ENCODE measurements at places on chromosomes 5 and 9.

- DNase-seq, result no peak
Observed at GRCh38 chr9:107547772-107548297, 58.3 kb upstream of the KLF4 start.

DNA sequence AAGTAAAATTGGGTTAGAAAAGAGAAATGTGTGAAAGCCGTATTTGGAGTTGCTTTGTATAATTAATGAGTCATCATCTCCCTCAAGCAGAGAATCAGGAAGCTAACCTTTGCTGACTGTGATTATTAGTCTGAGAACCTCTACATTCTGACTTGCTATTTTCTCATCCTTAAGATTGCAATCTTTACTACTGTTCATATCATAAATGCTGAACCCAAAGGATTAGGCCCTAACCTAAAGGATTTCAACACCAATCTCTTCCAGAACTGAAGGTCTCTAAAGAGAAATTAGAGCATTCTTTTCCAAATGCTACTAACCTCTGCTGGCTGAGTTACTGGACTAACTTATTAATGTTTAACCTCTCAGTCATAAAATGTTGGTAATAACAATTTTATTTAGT, 538.1 kb upstream of the MEF2C start:
- DNase-seq, result no peak

GRCh38 chr9:83538172-83538889, at the start of gene FRMD3:
Gene FRMD3, minus strand, starts transcription at chr9:83538401. Its CDS starts 170 bp downstream, at chr9:83538231.
- no peak for DNase-seq

DNA sequence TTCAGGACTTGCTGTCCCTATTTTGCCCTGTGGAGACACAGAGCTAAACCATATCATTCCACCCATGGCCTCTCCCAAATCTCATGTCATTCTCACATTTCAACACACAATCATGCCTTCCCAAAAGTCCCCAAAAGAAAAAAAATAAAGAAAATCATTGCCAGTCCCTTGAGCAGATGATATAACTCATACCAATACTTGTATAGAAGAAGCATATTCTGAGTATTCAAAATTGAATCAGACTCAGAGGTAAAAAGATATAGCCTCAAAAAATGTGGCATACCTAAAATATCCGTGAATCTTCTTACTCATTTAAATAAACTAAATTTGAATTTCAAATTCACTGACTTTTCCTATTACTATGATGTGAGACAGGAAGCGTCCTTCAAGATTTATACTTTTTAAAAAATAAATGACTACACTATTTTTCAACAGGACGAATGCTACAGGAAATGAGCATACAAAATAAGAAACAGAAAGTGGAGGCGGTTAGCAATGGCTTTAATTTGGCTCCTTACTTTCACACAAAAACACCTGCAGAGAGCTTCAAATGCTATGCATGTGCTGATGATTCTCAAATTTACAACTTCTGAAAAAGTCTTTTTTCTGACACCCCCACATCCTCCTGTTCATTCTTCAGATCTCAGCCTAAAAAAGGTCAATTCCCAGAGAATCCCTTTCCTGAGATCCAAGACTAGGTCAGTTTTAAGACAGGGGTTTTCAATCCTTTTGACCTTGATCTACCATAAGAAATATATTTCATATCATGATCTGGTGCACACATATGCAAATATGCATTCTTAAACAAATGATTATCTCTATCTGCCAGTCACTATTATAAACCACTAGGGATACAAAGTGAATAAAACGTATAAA, 39.6 kb upstream of the DMXL1 start:
- DNase-seq, result no peak

- peak; percentile 3 for DNase-seq
Observed at GRCh38 chr9:127612939-127613582, 984 bp downstream of the STXBP1 start.

GRCh38 chr9:110546411-110546871, 33.1 kb downstream of the SVEP1 start:
- no peak for DNase-seq

DNA sequence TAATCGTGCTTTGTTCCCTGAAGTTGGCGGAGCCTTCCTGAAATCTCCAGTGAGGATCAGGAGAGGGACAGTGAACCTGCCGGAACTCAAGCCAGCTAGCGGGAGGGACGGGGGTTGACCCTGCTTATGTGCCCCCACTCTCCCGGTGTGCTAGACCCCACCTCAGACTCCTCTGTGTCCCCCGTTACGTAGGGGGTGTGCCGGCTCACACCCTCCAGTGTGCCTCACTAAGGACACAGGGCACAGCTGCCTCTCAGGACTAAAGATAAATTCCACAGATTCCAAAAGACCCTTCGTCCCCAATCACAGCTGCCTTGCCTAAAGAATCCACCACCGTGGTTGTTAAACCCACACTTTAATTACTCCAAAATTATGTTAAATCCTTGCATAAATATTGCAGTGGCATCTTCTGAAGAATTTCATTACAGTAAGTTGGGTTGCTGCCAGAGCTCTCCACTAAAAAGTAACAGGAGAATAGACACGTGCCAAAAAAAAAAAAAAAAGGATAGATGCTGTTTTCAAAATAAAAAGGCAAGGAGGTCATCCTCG, 73.7 kb downstream of the GTF3C4 start:
- no peak for DNase-seq

DNA sequence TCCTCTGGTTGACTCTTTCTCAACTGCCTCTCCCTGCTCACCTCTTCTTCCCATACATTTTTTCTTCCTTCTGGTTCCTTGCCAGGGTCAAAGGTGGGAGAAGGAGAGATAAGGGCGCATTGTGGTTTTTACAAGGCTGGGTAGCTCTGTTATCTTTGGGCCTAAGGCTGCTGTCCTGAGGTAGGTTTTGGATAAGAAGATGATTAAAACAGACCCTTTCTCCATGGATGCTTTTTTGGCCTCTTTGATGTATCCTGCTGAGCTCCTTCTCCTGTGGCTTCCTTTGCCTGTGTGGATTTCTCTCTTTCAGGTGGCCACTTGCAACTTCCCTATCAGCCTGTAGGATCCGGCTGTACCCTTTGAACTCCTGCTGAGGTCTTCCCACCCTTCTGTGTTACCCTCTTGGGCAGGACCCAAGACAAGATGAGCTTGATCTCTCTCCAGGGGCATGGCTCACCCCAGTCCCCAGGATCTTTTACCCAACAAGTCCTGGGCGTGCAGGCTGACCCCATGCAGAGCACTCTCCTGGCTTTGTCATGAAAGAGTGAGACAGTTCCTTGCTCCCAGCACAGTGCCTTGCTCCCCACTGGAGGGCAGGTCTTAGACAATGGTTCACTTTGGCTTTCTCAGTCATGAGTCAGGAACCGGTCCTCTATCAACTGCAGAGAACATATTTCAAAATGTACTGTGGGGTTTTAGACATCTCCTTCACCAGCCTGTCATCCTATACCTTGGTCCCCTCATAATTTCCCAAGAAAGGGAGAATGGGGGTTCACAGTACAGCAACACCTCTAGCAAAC, 197.9 kb downstream of the TLE4 start:
- DNase-seq, result no peak

DNA sequence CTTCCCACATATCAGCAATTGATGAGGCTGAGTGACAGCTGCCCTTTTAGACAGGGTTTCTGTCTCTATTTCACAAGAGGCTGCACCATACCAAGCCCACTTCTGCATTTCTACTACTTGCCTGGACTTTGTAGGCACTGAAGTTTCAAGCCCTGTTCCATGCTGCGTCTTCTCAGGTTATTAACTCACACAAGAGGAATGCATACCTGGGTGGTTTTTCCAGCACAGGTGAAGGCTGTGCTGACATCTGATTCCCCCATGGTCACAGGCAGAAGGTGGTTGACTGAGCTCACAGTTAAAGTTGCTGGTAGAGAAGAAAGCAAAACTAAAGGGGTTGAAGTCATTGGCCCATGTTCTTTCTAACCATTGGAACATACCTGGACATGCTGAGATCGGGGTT, 86.6 kb downstream of the MAMDC2 start:
- DNase-seq, result no peak

- no peak for DNase-seq
Observed at GRCh38 chr5:167658889-167659288, 632.6 kb upstream of the WWC1 start.

DNA sequence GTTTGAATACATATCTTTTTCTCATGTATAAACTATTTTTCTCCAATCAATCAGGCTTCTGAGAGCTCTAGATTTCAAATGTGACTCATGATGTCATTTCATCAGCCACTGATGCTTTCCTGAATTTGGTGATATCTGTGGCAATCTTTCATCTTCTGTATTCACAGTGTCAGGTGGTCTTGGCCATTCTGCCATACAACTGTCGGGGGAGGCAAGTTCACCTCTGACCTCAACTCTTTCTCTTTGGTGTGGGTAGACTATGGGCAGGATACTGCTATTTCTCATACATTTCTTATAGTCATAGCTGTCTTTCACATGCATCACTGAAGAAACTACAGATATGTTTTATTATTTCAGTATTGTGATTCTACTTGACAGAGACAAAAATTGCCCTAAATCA, 414.1 kb upstream of the MEF2C start:
- DNase-seq, result no peak

DNA sequence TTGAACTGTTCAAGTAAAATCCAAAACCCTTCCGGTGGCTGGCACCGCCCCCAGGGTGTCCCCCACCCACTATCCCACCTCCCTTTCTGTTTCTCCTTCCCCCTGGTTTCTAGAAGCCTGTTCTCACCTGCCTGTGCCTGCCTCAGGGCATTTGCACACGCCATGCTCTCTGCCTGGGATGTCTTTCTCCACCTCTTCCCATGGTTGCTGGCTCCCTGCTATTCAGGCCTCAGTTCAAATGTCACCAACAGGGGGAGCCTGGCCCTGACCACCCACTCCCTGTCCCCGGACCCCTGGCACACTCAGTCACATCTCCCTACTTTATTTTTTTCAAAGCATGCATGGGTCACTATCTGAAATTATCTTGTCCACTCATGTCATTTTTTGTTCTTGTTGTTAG, 39.9 kb upstream of the EEIG1 start:
- DNase-seq, result no peak

DNA sequence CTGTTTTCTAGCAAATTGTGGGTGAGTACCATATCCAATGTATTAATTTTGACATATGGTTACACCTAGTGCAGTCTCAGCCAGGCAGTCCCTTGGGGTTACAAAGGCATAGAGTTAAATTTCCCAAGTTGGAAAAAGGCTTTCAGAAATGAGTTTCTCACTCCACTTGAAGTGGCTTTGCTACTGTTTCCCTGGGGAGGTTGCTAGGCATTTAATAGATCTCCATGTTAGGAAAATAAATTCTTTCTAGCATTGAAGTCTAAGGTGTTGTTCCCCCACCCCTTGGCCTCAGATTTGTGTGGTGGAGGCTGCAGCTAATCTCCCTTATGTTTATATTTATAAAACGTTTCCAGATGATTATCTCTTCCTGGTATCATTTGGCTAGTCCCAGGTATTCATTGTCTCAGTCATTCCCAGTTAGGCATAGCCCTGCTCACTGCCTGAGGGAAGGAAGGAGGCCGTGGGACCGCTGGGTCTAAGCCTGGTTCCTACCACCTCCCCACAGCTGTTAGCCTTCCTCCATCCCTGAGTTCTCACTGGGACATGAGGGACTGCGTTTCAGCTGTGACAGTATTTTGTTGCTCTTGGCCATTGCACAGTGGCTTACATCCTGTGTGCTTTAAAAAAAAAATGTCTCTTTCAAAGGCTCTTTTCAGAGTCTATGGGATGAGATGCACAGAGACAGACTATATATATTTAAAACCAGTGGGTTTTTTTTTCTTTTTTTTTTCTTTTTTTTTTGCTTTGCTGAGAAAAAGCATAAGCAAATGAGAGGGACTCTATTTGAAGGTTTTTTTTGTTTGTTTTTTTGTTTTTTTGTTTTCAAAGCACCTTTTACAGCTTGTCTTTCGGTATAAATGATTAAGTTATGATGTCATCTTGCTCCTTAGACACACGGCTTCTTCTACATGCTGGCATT, 121.5 kb downstream of the MAST4 start:
- DNase-seq, result no peak

DNA sequence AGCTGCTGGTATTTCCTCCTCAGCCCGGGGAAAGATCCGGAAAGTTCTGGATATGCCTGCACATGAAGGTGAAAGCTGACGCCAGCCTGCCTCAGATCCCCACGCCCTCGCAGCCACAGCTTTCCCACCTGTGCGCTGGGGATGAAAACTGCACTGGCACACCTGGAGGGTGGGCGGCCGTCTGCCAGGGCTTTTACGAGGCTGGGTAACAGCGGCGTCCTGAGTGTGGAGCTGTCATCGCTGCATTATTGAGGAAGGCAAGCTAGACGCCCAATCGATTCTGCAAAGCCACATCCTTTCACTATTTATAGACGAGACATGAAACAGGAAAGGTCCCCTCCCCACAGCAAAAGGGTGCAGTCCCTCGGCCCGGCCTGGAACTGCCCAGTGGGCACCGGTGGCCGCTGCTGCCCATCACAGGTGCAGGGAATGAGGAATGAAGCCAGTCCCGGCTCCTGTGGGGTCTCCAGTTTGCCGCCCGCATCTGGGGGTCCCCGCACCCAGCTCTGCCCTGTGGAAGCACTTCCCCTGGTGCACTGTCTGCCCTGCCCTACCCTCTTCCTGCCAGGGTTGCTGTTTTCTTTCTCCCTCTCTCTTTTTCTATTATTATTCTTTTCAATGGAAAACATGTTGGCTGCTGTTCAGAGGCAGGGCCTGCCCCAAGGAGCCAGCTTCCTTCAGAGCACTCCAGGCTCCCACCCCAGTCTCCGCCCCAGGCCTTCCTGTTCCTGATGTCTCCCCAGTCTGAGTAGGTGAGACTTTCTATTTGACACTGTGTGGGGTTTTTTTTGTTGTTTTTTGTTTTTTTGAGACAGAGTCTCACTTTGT, 7.0 kb downstream of the NOTCH1 start:
- DNase-seq, result peak; percentile 38

- no peak for DNase-seq
Observed at GRCh38 chr5:88691945-88692868, 190.8 kb downstream of the MEF2C start.

DNA sequence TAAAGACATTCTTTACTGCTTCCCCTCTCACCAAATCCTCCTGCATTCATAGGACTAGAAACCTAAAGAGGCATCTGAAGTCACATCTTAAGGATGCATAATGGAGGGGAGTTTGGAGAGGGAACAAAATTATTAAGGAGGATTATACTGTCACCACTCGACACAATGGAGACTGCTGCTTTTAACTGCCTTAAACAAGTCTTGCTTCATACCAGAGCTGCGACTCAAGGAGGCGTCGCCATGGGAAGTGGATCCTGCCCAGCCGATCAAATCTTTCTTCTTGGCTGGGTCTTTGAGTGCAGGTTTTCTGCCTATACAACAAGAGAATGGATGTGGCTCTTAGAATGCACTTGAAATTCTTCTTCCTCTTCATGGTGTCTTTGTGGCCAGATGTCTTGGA, 66.7 kb upstream of the FOXE1 start:
- DNase-seq, result no peak

Data from activated CD4-positive, alpha-beta T cell treated with anti-CD3 and anti-CD28 coated beads, Interleukin-2, amount 50 U/mL, for 4 hours (primary cell).